Brain pericyte (primary cell): ENCODE measurements at places on chromosomes 5 and 9.

GRCh38 chr5:98904780-98905179, 24.0 kb downstream of the CHD1 start:
- no peak for DNase-seq

GRCh38 chr5:72324189-72324825, 4.1 kb downstream of the PTCD2 start:
- DNase-seq, result no peak

- DNase-seq, result no peak
Observed at GRCh38 chr5:138606378-138607064, 31.3 kb upstream of the HSPA9 start.

DNA sequence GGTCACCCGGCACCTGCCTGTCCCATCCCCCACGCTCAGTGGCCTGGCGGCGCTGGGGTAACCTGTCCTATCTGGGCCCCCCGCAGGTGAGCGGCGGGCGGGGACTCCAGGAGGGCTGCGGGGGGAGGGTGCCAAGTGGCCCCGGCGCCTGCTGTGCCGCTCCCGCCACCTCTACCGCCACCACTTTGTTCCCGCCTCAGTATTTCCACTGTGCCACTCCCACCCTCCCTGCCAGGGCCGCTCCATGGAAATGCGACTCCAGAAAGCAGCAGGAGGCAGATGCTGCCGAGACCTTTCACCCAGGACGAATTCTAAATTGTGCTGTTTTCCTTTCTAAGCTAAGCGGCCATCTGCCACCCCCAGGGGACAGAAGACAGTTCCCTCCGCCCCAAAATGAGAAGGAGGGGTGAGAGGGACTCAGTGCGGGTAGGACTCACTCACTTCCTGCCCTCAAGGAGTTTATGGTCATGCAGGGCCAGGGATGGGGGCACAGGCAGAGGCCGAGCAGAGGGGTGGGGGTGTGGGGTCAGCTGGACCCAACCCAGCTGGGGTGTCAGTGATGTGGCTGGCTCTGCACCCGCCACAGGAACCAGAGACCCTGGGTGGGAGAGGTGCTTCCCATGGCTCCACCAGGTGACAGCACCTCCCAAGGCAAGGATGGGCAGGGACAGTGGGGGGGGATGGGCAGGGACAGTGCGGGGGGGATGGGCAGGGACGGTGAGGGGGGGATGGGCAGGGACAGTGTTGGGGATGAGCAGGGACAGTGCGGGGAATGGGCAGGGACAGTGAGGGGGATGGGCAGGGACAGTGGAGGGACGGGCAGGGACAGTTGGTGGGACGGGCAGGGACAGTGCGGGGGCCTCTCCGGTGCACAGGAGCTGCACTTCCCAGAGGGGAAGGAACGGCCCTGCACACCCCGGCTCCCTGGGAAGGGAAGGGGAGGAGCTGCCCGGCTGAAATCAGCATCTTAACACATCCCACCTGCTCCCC, 17.8 kb downstream of the NOTCH1 start:
- DNase-seq, result no peak

GRCh38 chr9:94773655-94774054, 47.2 kb downstream of the AOPEP start:
- no peak for DNase-seq

- no peak for DNase-seq
Observed at GRCh38 chr9:113219186-113219936, 1.7 kb downstream of the FKBP15 start.
